Central memory CD4-positive, alpha-beta T cell (primary cell): ENCODE measurements at places on chromosomes 3 and 15.

GRCh38 chr3:14544282-14545250 lies 4.4 kb upstream of the GRIP2 start:
- no peak for DNase-seq

DNA sequence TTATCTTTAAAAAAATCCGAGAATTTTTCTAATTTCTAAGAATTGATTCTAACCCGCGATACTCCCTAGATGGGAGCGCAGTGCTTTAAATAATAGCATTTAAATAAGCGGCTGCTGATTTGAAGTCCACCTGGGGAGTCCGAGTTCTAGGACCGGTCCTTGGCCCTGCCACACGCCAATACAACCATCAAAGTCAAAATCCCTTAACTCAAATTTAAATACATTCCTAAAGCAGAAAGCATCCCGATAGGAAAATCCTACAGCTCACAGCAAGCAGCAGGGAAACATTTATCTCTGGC lies 508 bp upstream of the ECT2 start:
- DNase-seq, result no peak

- no peak for DNase-seq
Measured at GRCh38 chr15:60417112-60417511, 19.3 kb upstream of the ANXA2 start.

DNA sequence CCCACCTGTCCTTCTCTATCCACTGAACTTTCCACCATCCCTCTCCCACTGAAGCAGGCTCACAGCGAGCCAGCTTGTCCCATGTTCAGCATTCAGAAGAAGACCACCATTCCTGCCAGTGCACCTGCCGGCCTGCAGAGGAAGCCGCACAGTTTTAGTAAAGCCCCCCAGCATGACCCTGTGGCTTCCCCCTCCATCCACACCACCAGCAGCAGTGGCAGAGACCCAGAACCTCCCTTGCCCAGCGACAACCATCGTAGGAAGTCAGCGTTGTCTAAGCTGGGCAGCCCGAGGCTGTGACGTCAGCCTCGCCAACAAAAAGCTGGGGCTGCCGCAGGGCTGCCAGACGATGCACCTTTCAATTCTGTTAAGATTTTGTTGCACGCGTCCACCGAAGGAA lies 66.6 kb upstream of the TAMM41 start:
- no peak for DNase-seq

- DNase-seq, result no peak
Measured at GRCh38 chr3:52435246-52436101, 9.4 kb downstream of the SEMA3G start.

DNA sequence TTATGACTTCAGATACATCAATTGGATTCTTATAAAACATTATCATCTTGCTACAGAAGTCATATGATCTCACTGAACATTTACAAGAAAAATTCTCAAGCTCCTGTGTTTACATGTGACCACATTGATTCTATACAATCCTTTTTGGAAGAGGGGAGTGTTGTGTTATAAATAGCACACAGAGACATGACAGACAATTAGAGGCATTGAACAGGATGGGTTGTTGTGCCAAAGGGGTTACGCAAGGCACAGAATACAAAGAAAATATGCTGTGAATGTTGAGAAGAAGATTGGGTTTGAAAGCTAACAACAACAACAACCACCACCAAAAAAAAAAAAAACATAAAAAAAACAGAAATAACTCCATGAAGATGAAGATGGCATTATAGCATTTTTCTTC lies 32.5 kb upstream of the TBL1XR1 start:
- DNase-seq, result no peak

- DNase-seq, result no peak
Measured at GRCh38 chr3:140521751-140522445, 156.0 kb upstream of the TRIM42 start.

DNA sequence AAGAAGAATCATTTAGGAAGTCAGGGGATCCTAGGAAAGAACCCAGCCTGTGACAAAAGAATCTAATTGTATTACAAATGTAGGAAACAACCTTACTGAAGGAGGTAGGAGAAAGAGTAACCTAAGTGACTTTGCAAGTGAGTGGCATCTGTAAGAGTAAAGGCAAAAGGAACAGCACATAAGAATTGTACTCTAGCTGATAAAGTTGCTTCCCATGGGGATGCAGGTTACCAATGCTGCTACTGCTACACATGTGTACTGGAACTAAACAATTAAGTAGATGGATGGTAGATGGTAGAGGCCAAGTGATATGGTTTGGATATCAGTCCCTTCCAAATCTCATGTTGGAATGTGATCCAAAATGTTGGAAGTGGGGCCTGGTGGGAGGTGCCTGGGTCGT lies 60.8 kb downstream of the OSBPL10 start:
- DNase-seq, result no peak

DNA sequence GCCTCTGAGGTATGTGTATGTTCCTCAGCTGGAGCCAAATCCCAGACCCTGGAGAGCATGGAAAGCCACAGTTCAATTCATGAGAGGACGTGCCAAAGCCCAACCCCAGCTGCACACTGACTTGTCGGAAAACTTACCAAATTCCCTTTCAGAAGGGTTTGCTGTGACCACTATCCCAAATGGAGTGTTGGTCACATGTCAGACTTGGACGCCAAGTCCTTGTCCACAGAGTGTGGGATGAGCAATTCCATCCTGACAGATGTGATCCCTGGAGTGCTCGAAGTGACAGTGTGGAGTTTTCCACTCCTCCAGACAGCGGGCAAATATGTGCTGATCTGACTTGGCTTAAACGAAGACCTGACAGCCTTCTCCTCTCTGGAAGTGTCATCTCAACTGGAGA lies 71.2 kb downstream of the RORA start:
- no peak for DNase-seq

DNA sequence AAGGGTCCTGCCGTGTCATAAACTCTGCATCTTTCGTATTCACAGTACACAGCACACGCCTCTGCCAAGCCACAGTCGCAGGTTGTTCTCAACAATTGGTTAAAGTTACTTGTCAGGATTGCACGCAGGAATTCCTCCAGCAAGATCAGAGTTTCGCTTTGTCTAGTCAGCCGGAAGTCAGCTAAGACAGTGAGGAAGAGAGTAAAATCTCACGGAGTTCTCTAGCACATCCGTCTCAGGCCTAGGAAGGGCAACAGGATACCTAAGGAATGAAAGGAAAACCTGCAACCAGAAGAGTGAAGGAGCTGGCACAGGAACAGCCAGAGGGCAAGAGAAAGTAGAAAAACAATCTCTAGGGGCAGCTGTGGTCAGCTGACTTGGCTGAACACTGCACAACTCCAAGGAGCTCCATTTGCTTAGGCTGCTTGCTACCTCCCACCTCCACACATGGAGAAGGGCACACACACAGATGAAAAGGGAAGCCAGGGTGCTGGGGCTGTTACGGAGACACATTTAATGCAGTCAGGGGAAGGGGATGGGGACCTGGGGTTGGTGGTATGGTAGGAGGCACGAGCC lies 23.7 kb downstream of the RORA start:
- no peak for DNase-seq

DNA sequence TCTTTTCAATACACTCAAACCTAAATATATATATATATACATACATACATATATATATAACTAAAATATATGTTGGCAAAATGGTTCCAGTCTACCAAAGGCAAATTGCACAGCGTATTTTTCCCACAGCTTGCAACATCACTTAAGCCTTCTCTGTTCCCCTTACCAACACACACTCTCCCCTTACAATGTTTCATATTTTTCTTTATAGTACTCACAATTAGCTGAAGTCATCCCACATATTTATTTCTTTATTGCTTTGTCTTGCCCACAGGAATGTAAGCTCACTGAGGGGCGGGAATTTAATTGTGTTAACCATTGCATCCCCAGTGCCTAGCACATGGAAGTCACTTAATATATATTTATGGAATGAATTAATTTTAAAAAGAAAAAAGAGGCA lies 288.3 kb downstream of the ULK4 start:
- DNase-seq, result no peak

DNA sequence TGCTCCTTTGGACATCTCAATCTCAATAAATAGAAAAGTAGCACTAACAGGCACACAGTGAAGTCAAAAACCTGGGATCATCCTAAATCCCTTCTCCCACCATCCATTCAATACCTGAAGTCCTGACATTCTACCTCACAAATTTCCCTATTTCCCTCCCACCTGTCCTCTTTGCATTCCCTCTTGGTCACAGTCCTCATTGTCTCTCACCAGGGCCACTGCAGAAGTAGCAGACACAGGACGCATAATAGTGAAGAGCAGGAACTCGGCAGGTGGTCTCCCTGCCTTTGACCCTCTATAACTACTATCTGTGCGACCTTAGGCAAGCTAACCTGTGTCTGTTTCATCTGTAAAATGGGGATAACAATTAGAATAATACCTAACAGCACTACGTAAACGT lies 2.3 kb downstream of the THOC7 start:
- no peak for DNase-seq

- no peak for DNase-seq
Measured at GRCh38 chr15:73387507-73388255, 18.9 kb upstream of the HCN4 start.

GRCh38 chr3:61015859-61016258 lies 235.4 kb downstream of the FHIT start:
- no peak for DNase-seq

DNA sequence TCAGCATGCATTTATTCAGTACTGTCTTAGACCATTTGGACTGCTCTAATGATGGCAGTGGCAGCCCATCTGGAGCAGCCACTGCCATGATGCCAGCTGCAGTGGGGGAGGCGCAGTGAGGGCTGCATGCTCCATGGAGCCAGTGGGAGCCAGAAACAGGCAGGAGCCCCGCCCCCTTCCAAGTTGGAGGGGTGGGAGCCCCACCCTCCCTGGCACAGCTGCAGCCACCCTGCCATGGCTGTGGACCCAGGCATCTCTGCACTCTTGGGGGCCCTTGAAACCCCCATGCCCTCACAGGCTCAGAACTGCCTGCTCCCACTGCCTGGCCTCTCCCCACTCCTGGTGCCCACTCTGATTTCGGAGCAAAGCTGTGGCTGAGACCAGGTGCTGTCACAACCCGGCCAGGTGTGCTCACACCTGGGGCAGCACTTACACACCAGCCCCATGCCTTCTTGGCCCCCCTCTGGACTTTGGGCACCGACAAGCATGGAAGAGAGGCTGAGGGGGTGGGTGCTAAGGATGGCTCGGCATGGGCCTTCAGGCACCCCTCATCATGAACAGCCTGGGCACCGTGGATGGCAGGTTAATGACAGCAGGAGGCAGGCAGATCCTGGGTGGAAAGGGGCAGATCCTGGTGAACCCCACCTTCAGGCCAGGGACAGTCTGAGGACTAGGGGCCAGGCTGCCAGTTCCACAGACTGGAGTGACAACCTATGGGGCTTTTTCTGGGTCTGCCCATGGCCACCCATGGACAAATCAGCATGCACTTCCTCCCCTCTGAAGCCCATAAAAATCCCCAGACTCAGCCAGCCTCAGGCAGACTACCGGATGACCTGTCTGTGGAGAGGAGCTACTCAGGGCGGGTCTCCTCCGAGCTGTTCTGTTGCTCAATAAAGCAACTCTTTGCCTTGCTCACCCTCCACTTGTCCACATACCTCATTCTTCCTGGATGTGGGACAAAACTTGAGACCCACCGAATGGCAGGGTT lies 18.3 kb downstream of the TBC1D21 start:
- DNase-seq, result no peak

GRCh38 chr15:49610157-49610918 lies 10.3 kb downstream of the FAM227B start:
- no peak for DNase-seq

- no peak for DNase-seq
Measured at GRCh38 chr15:68644083-68644904, 65.5 kb downstream of the CORO2B start.

DNA sequence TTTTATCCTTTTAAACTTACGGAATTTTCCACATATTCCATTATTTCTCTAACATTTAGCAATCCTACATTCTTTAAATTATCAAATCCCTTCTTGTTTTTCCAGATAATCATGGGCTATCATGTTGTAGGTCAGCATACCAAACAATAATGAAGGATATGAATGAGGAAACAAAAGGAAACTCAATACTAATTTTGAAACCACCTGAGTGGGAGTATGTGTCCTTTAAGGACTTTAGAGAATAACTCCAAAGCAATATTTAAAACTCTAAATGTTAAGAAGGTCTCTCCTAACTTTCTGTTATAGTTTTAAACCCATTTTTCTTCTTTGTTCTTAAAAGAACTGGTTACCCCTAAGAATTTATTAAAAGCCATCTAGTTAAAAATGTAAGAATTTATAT lies 43.0 kb downstream of the TP53BP1 start:
- DNase-seq, result no peak

- DNase-seq, result peak; percentile 52
Measured at GRCh38 chr15:93030430-93031102, 58.4 kb downstream of the RGMA start.

GRCh38 chr3:104437131-104437750 lies 929.5 kb upstream of the ALCAM start:
- no peak for DNase-seq

DNA sequence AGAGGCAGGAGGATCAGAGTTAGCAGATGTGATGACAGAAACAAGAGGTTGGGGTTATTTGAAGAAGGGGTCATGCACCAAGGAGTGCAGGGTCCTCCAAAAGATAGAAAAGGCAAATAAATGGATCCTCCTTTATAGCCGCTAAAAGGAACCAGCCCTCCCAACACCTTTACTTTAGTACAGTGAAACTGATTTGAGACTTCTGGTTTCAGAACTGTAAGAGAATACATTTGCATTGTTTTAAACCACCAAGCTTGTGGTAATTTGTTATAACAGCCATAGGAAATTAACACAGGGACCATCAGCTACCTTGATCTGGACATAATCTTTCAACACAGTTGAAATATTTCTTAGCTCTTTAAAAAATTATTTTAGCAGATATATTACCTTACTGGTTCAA lies 166.6 kb downstream of the TIGIT start:
- DNase-seq, result no peak

- DNase-seq, result no peak
Measured at GRCh38 chr15:57582090-57582489, 9.6 kb upstream of the MYZAP start.

DNA sequence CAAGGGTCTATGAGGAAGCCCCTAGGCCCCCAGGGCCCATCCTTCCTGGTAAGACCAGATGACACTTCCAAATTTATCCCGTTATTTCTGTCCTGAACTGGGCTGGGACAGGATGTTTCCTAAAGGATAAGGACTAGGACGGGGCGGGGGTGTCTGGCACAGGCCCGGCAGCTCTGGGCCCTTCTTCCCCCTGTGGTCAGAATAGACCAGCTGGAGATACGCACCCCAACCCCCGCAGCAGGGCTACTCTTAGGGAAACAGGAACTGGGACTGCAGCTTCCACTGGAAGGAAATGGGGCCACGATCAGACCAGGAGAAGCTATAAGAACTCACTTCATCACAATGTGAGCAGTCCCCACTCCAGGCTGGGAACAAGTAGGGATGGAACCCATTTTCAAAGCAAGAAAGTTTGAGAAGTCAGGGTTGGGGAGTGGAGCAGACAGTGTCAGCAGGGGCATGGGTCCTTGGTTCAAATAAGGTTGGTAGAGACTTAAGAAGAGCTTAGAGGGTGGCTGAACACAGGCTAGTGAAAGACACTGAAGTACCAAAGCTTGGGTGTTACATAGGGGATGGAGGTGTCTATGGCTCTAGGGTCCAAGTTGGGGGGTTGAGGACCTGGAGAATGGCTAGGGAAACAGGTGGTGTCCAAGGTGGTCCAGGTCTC lies 1.1 kb downstream of the NCKIPSD start:
- DNase-seq, result no peak

GRCh38 chr3:71847794-71848193 lies 62.8 kb upstream of the PROK2 start:
- no peak for DNase-seq

- DNase-seq, result no peak
Measured at GRCh38 chr15:41930221-41930866, 36.5 kb upstream of the SPTBN5 start.

GRCh38 chr3:103968131-103968530 lies 1398.6 kb upstream of the ALCAM start:
- DNase-seq, result no peak

- DNase-seq, result no peak
Measured at GRCh38 chr15:53447053-53447574, 312.3 kb downstream of the WDR72 start.
